RPMI8226 (cell line): ENCODE measurements at places on chromosomes 3 and 15.
A peak's percentile ranks its signal among the peaks of the same experiment; 100 is the strongest.

GRCh38 chr15:58737298-58737697, 12.2 kb downstream of the ADAM10 start:
- no peak for DNase-seq

- DNase-seq, result peak; percentile 81
Measured at GRCh38 chr3:179146911-179147513, 1.1 kb upstream of the PIK3CA start.

GRCh38 chr3:16686679-16687078, 81.5 kb upstream of the DAZL start:
- no peak for DNase-seq

GRCh38 chr3:10333349-10333650, 12.4 kb upstream of the SEC13 start:
- no peak for DNase-seq

GRCh38 chr15:99590913-99591646, 25.3 kb downstream of the MEF2A start:
- no peak for DNase-seq

DNA sequence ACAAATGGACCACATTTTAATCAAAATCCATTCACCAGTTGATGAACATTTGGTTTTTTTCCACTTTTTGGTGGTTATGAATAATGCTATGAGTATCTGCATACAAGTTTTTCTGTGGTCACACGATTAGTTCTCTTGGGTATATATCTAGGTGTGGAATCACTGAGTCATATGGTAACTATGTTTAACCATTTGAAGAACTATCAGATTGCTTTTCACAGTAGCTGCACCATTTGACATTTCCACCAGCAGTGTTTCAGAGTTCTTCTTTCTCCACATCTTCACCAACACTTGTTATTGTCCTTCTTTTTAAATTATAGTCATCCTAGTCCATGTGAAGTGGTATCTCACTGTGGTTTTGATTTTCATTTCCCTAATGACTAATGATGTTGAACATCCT, 33.3 kb upstream of the ATG7 start:
- no peak for DNase-seq

DNA sequence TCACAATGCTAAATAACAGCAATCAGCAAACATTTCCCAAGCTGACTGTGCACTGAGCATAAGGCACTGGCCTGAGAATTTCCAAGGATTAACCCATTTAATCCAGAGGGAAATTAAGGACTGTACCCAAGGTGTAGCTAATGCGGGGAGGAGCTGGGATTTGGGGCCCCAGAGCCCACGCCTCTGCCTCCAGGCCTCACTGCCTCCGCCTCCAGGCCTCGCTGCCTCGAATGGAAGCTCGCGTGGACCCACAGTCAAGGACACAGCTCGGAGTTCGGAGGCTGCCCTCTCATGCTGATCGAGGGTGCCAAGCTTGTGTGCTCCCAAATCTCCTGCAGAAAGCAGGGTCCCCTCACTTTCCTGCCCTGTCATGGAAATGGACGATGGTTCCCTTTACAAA, 76.5 kb upstream of the SNRPA1 start:
- DNase-seq, result no peak

DNA sequence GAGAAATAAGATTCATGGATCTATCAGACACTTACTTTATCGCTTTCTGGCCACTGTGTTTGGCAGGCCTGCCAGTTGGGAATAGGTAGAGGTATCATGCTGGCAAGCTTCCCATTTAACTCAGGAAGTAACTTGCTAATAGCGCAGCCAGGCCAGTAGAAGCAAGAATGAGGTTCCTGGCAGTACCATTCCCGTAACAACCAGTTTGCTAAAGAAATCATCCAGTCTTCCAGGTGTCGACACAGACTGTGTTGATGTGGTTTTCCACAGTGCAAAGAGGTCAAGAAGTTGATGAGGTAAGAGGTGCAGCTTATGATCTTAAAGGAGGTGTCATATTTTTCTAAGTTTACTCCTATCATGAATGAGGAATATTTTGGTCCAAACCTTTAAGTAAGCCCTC, 46.2 kb downstream of the DPH6 start:
- no peak for DNase-seq

GRCh38 chr3:16738451-16738850, 133.2 kb upstream of the DAZL start:
- no peak for DNase-seq

GRCh38 chr3:126649556-126650092, 5.3 kb downstream of the TXNRD3 start:
- DNase-seq, result no peak

GRCh38 chr15:45182996-45183395, 4.8 kb downstream of the SHF start:
- peak; percentile 51 for DNase-seq

- DNase-seq, result no peak
Measured at GRCh38 chr15:96551196-96551595, 220.7 kb downstream of the NR2F2 start.

GRCh38 chr3:123733805-123734526, 149.1 kb upstream of the HACD2 start:
- no peak for DNase-seq

DNA sequence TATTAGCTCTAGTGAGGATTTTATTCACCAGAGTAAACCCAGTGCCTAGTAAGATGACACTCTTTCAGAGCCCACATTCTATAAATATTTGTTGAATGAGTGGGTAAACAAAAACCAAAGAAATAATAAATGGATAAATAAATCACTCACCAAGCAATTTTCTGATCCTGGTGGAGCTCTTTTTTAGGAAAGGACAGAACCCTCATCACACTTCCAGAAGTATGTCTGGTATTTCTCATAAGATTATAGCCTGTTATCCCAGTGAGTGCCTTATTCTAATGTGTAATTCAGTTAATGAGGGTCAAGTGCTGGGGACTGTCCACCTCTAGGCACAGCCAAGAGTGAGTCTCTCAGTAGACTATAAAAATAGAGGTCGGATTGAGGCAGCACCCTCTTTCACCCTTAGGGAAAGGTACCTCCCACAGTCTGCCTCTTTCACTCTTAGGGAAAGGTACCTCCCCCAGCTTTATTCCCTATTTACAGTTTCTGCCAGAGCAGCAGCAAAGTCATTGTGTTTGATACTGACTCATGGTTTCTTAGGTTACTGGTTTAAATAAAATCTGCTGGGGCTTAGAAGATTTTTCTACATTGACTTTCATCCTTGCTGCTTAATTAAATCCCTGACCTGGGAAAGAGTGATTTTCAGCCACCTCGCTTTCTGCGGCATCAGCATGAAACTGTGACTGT, 145.0 kb downstream of the STAC start:
- no peak for DNase-seq

- DNase-seq, result no peak
Measured at GRCh38 chr3:194087995-194088855, 47.7 kb upstream of the HES1 start.

- no peak for DNase-seq
Measured at GRCh38 chr3:31472479-31473390, 60.0 kb upstream of the STT3B start.

DNA sequence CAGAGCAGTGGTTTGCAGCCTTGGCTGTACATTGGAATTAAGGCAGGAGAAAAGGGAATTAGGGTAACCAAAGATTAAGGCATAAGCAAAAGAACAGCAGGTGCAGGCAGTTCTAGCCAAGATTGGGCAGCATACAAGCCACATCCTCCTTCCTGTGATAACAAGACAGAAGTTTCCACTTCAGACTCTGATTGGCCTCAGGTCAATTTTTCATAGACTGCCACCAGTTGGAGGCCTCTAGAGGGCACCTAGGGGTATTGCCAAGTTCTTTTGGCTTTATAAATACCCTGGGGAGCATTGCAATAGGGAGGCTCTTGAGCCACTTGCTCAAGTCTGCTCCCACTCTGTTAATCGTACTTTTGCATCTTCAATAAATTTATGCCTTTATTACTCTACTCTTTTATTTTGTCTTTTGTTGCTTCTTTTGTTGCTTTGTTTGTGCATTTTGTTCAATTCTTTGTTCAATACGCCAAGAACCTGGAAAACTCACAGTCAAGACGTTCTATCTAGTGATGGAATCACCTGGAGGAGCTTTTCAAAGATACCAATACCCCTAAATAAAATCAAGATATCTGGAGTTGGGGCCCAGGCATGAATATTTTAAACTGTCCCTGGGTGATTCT, 32.2 kb upstream of the FMN1 start:
- DNase-seq, result peak; percentile 50

DNA sequence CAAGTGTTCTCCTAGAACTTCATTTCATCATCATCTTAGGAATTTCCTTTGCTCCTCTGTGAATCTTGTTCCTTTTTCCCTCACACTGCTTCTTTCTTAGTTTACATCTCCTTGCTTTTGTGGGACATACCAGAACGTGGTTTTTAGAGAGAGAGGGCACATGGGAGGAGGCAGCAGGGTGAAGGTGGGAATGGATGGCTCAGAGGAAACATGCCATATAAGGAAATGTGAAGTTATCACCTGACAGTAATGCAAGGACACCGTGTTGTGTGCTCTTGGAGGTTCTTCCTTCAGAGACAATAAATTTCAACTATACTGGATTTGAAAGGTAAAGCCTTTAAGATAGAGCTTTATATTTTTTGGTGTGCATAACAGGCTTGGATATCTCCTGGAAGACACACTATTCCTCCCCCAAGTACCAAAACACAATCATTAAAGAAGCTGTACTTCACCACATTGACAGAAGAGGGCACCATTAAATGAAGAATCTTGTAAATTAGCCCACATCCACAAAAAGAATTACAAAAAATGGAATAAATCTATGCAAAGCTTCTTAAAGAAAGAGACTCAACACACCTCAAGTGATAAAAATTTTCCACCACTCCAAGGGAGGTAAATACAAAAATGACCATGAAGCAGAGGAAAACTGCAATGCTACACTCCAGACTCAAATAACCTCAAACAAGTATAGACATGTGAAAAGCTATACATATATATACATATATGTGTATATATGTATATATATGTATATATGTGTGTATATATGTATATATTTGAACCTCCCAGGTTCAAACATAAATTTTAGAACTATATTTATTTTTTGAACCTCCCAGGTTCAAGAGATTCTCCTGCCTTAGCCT, 26.1 kb downstream of the RPL39L start:
- peak; percentile 23 for DNase-seq

GRCh38 chr3:66195347-66195783, 25.4 kb upstream of the SLC25A26 start:
- DNase-seq, result no peak

DNA sequence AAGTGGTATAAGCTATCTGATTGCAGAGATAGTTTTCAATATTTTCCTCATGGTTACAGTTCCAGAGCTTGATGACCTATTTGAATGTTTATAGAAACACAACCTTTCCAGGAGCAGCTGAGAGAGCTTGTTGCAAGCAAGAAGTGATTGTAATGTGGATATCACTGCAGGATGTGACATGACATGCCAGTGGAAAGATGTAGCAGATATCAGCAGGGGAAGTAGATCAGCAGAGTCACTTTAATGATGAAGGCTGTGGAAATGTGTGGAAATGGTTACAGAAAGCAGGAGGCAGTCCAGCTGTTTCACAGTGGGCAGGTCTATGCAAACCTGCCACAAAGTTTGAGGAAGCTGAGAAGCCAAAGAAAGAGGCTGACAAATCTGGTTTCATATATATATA, 21.0 kb downstream of the TMEM158 start:
- peak; percentile 38 for DNase-seq

- DNase-seq, result peak; percentile 14
Measured at GRCh38 chr3:182092662-182093262, 381.0 kb downstream of the SOX2 start.

- no peak for DNase-seq
Measured at GRCh38 chr15:77840991-77841775, 208.5 kb upstream of the LINGO1 start.

DNA sequence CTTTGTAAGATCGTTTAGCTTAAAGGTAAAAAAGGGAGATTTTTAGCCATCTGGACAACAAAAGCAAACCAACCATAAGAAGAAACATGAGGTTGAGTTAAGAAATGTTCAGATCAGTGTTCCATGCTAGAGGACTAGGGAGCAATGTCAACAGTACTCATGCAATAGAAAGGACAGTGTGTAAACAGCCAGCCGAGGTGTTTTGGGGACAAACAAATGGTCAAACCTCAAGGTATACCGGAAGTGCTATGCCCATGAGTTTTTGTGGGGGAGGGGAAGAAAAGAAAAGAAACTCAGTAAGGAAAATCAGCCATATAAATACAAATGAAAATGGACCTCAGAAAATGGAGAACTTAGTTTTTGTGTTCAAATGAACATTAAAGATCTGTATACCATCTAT, 289.5 kb upstream of the GRM7 start:
- DNase-seq, result peak; percentile 9

DNA sequence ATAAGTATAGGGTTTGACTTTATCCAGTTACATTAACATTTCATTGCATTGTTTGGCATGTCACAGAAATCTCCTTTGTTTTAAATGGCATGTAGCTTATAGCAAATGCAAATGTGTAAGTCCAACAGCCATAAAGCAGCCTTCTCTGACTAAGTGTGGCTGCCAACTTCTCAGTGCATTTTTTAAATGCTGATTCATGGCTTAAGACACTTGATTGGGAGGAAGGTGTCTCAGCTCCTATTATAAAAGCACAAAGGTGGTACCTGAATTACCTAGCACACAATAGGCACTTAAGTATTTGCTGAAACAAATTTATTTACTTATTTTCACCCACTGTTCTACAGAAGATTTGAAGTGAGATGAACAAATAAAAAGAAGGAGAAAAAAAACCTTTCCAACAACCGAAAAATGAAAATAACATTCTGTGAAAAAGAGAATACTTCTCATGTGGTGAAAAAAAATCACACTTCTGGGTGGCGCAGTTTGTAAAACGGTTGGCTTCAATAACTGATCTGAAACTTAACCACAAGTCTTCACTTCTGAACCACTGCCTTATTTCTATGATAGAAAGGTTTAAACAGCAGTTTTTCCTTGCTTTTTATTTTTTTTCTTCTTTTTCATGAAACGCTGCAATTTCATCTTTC, 105.5 kb upstream of the ICE2 start:
- DNase-seq, result peak; percentile 17

DNA sequence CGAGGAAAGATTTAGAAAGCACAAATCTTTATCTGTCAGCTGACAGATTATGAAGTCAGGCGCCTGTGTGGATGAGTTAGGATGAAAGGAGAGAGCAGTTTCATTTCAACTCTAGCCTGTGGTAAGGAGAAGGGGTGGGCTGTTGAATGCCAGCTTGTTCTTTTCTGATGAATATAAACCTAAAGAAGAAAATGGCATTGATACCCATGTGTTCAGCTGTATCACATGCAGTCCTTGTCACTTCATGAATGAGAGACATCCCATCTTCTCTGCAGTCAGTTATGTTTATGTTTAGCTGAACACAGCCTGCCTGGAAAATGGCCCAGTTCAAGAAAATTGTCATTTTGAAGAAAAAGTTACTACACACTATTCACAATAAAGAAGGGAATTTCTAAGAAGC, 345.7 kb upstream of the RBMS3 start:
- DNase-seq, result no peak

GRCh38 chr15:50378776-50379175, 23.8 kb upstream of the GABPB1 start:
- DNase-seq, result no peak

DNA sequence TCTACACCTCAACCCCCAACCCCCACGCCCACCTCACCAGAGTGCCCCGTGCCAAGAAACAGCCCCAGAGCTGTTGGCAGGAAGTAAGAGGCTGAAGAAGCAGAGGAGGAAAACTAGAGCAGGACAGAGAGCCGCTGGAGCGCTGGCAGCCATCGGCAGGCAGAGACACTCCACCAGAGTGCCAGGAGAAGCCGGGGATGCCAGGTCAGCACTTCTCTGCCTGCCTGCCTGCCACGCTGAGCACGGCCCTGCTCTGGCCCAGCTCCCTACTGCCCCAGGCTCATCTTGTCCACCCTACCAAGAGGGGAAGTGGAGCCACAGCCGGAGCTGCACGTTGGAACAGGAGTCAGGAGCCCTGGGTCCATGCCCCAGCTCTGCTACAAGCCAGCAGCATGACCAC, 29.7 kb downstream of the CACNA2D2 start:
- DNase-seq, result peak; percentile 85

- DNase-seq, result no peak
Measured at GRCh38 chr3:135731546-135731945, 234.0 kb upstream of the PPP2R3A start.
